ENCODE measurements at places on chromosomes 13 and 19.

- DNase-seq: no peak
Observed at GRCh38 chr13:101527130-101527529, 74.7 kb downstream of the ITGBL1 start.

- DNase-seq: no peak
Observed at GRCh38 chr13:108987517-108987916, 358.1 kb downstream of the MYO16 start.

DNA sequence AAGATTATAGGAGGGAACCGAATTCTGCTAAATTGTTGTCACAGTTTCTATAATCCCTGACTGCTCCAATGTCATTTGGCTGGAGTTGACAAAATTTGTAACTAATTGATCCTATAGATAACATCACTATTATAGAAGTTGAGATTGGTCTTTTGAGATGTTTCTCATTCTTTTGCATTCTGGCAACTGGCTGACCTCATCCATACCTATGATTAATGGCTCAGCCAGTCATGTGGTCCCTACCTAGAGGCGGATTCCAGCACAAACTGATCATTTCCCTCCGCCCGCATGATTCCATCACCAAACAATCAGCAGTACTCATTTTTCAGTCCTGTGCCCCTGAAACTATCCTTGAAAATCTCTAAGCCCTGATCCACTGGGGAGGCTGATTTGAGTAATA is 4.2 kb downstream of the PSG2 start:
- no peak for DNase-seq

DNA sequence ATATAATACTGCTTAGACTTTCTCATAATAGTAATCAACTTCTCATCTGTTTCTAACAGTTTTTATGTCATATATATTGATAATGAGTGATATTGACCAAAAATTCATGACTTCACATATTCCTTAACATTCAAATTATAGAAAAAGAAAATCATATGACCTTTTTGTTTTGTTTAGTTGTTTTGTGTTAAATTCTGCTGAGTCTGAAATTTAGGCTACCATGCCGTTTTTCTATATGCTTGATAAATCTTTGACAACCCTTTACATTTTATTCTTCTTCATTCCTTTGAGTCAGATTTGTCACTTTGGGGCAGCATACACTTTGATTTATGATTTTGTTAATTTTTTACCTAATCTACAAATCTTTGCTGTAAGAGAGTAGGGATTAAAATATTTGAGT is 176.4 kb downstream of the ITGBL1 start:
- no peak for DNase-seq

GRCh38 chr13:108375772-108376171 is 106.3 kb downstream of the TNFSF13B start:
- DNase-seq: no peak

- no peak for DNase-seq
Observed at GRCh38 chr13:41007744-41008128, 11.4 kb downstream of the ELF1 start.

DNA sequence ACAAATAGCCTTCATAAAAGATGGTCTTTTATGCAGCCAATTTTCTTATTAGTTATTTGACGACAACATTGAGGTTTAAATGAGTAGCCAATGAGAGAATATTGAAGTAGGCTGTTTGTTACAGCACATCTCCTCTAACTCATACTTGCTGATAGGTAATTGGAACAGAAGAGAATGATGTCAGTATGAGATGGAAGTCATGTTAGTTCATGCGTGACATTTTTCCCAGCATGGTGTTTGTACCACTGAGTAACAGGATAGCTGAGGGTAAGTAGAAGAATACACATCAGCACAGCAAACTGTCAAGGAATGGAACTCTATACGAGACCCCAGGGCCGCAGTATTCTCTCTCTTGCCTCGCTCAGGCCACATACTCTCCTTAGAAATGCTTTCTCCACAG is 37.2 kb downstream of the COL4A2 start:
- DNase-seq: no peak

GRCh38 chr19:55391191-55391670 is 5.5 kb downstream of the RPL28 start:
- DNase-seq: no peak

- no peak for DNase-seq
Observed at GRCh38 chr19:575527-576506, 3.4 kb downstream of the BSG start.

GRCh38 chr13:40429706-40430545 is 236.5 kb downstream of the FOXO1 start:
- no peak for DNase-seq

GRCh38 chr19:54684527-54684926 is 21.7 kb downstream of the LILRB4 start:
- no peak for DNase-seq

- no peak for DNase-seq
Observed at GRCh38 chr13:30314069-30314468, 6.7 kb upstream of the KATNAL1 start.

DNA sequence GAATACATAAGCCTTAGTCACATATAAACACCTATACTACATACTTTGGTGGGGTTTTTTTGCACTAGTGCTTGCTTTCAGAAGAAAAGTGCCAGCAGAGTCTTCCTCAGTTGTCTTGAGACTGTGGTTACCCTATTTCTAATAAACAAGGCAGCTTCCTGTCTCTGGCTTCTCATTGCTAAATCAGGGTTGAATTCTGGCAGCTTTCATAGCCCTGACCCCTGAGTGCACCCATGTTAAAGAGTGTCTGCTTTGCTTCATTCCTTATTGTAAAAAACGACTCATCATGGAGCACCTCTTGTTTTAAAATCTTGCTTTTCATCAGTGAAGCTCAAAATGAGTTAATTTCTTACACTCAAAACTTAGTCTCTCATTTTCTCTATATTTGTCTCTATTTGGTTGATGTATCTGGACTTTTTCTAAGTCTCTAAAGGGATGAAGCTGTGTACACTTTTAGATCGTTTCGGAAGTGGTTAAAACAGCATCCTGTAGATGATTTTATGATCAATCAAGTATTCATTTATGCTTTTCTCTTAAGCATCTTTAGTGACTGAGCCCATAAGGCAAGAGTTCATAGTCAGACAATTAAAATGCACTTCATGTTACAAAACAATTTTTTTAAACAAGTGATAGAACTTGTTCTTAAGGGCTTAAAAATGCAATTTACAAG is 72.1 kb downstream of the KLF12 start:
- peak; percentile 53 for DNase-seq

GRCh38 chr19:8022275-8022674 is 16.8 kb upstream of the ELAVL1 start:
- DNase-seq: no peak

- DNase-seq: no peak
Observed at GRCh38 chr13:78305171-78305570, 298.2 kb downstream of the POU4F1 start.

DNA sequence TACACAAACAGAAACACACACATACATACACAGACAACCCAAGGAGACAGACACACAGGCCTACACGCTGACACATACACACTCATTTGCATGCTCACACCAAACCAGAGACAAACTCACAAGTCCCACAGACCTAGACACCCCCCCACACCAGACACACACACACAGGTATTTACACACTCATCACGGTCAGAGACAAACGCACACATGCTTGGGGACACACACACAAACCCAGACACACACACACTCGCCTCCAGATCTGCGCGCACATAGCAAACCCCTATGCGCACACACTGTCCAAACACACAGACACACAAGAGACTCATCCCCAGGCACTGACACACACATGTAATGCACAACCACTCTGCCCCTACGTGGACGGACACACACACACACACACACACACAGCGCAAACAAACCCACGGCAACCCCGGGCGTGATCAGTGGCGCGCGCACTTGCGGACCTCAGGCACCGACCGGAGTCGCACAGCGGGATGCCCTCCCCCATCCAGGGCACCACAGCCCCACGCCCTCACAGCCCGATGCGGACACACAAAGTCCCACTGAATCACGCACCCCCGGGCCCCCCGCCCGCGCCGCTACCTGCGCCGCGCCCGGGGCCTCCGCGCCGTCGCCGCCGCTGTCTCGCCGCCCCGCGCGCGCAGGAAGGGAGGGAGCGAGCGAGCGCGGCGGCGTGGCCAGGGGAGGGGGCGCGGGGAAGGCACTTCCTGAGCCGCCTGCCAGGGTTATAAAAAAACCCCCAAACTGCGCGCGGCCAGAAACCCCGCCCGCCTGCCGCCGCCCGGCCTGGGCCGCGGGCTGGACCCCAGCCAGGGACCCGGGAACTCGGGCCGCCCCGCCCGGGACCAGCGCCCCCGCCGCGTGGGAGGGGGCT is at the start of gene ADAMTS10:
TSS of gene ADAMTS10 (minus strand) at position 675 of the 895 bp plus-strand sequence. CDS start 5,005 bp downstream, outside the sequence.
- DNase-seq: peak; percentile 31
